ENCODE measurements at places on chromosomes 12 and 14.
A peak's percentile ranks its signal among the peaks of the same experiment; 100 is the strongest.

DNA sequence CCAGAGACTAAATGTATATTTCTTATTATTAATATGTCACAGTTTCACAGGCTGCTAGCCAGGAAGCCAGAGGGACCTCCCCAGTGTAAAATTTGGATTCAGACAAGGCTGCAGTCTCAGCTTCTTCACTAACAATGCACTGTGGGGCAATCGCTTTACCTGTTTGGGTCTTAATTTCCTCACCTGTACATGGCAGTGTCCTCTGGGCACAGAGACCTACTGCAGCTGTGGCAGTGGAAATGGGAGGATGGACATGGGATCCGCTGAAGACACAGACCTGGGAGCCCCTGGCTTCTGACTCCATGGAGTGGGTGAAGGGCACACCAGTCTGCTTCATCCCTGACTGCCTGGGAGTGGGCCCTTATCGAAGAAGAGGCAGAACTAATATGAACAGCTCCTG, 6.9 kb upstream of the SERPINA5 start:
- no peak for DNase-seq

GRCh38 chr14:89757313-89757939, 197.1 kb downstream of the EFCAB11 start:
- DNase-seq: no peak

DNA sequence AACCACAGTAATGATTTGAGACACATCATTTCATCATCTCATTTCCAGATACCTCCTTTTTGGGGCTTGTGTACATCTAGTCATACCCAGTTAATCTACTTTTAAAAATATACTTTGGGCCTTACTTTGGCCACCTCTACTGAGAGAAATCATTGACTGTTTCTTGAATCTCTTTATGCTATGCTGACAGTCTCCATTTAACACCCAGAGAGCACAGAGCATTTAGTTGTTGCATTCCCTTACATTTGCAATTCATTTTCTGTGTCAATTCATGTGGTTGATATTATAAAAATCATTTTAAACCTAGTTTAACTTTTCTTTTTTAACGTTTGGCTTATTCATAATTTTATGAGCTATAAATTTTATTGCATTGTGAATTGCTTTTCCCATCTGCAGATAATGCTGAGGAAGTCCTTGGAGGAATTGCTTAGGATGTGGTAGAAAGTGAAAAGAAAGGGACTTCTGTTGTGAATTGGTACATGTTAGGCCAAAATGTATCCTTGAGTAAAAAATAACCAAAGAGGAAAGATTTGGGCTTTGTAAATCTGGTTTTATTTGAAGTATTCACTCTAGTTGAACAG, 17.0 kb upstream of the SLC15A5 start:
- no peak for DNase-seq

GRCh38 chr14:20682435-20683124, 1.8 kb upstream of the RNASE4 start:
- peak; percentile 75 for DNase-seq

DNA sequence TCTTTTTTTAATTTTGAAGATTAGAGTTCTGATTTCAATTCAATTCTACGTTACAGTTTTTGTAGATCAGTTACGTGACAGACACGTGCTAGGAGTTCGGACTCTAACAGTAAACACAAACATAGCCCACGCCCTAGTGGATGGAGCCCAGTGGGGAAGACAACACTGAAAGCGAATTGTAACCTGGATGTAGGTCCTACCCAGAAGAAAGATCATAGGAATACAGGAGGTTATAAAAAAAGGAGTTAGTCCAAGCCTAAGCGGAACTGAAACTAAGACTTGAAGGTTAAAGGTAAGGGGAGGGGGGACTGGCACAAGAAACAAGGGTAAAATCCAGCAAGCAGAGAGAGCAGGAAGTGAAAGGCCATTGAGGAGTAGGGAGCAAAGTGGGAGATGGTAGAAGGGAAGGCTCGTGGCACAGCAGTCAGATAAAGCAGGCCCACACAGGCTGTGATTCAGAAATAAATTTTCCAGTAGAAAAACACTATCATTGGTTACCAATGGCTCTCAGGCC, 15.7 kb upstream of the CRY1 start:
- no peak for DNase-seq

- no peak for DNase-seq
Measured at GRCh38 chr12:12975322-12976077, 23.5 kb upstream of the GPRC5D start.

GRCh38 chr14:55877942-55878341, 240.3 kb upstream of the PELI2 start:
- DNase-seq: no peak

GRCh38 chr12:22272335-22273151, 62.0 kb downstream of the ST8SIA1 start:
- DNase-seq: no peak

GRCh38 chr14:87321548-87321947, 671.4 kb downstream of the GALC start:
- no peak for DNase-seq

GRCh38 chr12:123085730-123086487, 65.0 kb downstream of the PITPNM2 start:
- DNase-seq: no peak

- DNase-seq: no peak
Measured at GRCh38 chr14:95497561-95498011, 18.9 kb downstream of the SYNE3 start.

GRCh38 chr12:69999561-69999960, 174.5 kb downstream of the MYRFL start:
- no peak for DNase-seq

- no peak for DNase-seq
Measured at GRCh38 chr12:69935651-69936100, 110.6 kb downstream of the MYRFL start.

DNA sequence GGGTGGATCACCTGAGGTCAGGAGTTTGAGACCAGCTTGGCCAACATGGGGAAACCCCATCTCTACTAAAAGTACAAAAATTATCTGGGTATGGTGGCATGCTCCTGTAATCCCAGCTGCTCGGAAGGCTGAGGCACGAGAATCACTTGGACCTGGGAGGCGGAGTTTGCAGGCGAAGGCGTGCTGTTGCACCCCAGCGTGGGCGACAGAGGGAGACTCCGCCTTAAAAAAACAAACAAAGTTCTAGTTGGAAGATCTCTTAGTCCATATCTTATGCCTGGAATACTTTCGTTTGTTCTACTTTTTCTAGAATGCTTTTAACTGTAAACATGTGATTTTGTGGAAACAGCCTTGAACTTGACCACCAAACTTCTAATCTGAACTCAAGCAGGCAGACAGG, 38.7 kb downstream of the PPHLN1 start:
- DNase-seq: no peak

DNA sequence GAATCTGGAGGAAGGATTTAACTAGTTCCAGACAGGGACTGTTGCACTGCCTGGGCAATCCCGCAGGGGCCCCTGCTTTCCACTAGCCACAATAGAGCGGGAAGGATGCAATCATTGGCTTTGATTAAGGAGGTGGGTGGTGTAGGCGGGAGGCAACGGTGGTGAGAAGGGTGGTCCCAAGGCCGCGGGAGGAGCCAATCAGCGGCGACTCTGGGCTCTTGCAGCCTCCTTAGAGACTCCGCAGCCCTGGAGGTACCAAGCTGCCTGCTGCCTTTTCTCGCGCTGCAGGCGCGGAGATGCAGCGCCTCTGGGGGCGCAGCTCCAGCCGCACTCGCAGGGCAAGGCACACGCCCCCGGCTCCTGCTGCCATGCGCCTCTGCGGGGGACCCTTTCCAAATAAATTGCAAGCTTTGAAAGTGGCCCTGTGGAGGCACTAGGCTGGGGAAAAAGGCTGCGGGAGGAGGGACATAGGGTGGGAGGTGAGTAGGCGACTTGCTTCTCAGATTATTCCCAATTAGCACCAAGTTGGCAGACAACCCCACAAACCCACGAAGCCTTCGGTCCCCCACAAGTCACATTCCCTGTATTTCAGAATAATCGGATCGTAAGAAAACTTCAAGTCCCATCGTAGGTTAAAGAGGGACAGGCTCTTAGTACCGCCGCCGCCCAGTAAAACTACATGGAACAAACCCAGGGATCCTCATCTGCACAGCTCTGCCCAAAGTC, 858 bp upstream of the KCNA1 start:
- DNase-seq: no peak

DNA sequence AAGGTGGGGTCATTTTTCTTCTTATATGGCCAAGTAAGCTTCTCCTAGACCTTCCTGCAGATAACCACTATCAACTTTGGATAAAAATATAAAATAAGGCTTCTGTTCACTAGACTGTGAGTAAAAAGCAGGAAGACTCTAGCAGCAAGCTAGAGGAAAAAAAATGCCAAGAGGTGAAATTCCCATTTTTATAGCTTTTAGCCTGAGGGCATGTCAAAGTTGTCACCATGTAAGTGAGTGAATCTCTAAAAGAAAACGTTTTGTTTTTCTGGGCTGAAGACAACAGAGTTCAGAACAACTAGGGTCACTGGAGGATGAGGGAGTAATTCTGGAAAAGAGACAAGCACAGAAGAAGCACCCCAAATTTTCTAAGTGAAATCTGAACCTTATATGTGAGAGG, 143.9 kb upstream of the DIO3 start:
- no peak for DNase-seq

DNA sequence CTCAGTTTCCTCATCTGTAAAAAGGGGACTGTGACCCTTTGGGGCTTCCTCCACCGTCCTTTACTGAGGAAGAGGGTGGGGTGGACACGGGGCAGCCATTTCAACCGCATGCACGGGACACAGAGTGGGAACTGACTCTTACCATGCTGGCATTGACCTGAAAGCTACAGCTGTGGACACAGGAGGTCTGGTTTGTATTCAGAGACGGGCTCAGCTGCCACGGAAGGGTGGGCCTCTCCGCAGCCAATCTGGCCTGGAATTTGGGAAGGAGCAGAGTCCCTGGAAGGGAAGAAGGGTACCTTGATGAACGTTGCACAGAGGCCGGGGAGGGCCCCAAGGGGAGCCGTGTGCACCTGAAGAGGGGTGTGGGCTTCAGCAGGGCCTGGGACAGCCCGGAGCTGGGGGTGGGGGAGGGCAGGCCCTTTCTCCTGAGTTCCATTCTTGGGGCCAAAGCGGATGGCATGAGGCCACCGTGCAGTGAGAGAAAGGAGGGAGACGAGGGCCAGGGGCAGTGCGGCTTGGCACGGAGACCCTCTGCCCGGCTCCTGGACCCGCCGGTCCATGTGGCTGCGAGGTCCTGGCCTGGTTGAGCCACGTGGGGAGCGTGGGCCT, 14.5 kb downstream of the TNFAIP2 start:
- no peak for DNase-seq

GRCh38 chr14:89241934-89242651, 174.9 kb downstream of the FOXN3 start:
- no peak for DNase-seq

GRCh38 chr14:31909977-31910376, 167.1 kb upstream of the ARHGAP5 start:
- no peak for DNase-seq

- DNase-seq: no peak
Measured at GRCh38 chr12:6945613-6946012, 1.8 kb downstream of the C12orf57 start.

DNA sequence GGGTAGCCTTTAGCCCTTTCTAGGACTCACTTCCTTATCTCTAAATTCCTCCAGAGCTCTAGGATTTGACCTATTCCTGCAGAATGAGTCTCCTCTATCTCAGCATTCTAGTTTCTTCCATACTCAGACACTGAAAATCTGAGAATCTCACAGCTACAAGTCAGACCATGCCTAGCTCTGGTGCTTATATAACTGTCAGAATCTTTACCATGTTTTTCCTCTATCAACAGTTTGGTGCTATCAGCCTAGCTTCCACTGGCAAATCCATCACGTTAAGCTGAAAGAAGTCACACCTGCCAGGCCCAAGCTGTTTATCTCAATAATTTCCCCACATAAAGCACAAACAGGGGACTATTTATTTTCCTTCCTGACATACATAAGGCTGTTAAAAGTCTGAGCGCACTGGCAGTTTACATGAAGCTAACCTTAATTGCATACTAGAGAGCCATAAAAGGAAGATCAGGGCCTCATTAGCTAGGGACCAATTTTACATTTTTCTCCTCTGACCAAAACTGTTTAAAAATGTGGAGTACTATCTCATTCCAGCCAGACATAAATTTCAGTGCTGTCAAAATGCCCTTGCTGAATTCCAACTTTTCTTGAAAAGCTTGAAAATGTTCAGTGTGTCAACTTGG, 270.5 kb downstream of the C12orf75 start:
- DNase-seq: no peak

- no peak for DNase-seq
Measured at GRCh38 chr12:58184212-58184611, 242.8 kb downstream of the ATP23 start.

GRCh38 chr12:124667506-124668326, 100.3 kb upstream of the NCOR2 start:
- DNase-seq: no peak

- no peak for DNase-seq
Measured at GRCh38 chr12:123614531-123614930, 12.6 kb downstream of the DDX55 start.

- no peak for DNase-seq
Measured at GRCh38 chr12:44387581-44387980, 488.5 kb downstream of the NELL2 start.

DNA sequence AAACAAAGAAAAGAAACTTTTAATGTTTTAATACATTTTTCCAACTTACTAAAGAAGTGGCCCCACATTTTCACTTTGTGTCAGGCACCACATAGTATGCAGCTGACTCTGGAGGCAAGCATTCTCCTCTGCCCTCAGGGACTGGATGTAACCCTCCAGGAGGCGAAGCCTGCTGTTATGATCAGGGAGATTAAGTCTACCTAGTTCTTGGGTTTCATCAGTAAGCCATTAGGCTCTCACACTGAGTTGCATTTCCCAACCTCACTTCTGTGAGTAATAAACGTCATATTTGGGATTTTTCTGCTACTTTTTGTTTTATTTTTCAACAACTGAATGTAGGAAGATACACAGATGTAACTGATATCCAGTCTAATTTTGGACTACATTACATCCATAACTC, 101.2 kb upstream of the LRFN5 start:
- DNase-seq: no peak

GRCh38 chr12:53042607-53043454, 7.0 kb upstream of the TNS2 start:
- no peak for DNase-seq

DNA sequence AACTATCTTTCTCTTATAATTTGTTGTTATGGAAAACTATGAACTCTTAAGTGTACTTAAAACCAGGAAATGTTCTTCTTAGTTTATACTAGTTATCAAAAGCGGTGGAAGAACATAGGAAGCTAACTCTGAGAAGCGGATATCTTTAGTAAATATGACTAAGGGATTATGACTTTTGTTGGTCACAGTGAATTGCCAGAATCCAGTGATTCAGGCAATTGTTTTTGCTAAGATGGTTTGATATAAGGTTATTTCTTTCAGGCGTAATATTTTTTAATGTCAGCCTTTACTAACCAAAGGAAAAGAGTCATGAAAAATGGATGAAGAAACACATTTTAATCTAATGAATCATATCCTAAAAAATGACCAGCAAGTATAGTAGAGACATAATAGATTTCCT, 473.5 kb downstream of the FOXG1 start:
- DNase-seq: no peak

- no peak for DNase-seq
Measured at GRCh38 chr12:110778833-110779577, 36.3 kb upstream of the PPP1CC start.

All from T follicular helper cell (primary cell).